NT2/D1 (cell line): ENCODE measurements at places on chromosomes 7 and 10.

DNA sequence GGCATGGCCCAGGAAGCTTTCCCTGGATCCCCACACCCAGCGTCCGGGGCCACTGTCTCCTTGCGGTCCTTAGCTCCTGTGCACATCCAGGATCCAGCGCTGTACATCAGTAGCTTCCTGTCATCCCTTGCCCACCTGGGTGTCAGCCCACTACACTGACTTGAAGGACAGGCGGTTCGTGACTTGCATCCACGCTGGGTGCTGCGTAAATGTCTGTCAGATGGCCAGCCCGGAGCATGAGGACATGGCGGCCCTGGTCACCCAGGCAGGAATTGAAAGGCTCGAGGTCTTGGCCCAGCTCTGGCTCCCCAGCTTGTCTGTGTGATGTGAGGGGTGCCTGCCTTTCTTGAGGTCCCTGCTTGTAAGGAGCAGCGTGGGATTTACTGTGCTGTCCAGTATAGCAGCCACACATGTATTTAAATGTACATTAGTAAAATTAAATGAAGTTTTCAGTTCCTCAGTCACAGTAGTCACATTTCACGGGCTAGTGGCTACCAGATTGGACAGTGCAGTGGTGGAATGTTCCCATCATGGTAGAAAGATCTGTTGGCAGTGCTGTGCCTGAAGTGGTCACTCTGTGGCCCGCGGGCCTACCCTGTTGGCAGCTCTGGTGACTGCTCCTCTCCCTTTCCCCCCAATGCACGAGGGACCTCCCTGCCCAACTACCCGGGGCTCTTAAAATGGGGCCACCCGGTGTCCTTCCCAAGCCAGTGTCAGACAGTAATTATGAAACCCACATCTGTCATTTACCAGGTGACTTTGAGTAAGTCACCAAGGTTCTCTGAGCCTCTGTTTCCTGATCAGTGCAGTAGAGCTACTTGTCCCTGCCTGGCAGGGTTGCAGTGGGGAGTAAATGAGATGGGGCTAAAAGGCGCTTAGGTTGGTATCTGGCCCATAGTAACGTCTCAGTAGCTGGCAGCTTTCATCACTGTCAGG lies 97.8 kb upstream of the PPIF start:
- no peak for DNase-seq

- DNase-seq, result no peak
Measured at GRCh38 chr10:75546004-75546403, 114.6 kb downstream of the LRMDA start.

DNA sequence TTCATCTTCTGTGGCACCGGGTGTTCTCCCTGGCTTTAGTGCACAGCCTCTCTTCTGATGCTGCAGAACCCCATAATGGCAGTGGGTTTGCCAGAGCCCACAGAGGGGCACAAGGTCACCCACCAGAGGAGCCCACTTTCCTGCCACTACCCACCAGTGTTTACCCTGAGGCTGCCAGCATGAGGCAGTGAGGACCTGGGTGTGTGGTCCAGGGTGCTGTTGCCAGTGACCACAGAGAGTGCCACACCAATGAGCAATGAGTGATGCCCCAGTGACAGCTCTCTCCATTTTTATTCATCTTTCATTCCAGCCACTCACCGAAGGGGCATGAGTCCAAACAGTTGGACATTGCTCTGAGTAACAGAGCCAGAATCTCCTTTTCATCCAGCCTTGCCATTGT lies 34.8 kb downstream of the MTURN start:
- DNase-seq, result no peak

GRCh38 chr10:22503315-22504088 lies 158.2 kb downstream of the SPAG6 start:
- DNase-seq, result no peak

GRCh38 chr10:58152673-58153263 lies 114.9 kb downstream of the IPMK start:
- peak; percentile 40 for DNase-seq

DNA sequence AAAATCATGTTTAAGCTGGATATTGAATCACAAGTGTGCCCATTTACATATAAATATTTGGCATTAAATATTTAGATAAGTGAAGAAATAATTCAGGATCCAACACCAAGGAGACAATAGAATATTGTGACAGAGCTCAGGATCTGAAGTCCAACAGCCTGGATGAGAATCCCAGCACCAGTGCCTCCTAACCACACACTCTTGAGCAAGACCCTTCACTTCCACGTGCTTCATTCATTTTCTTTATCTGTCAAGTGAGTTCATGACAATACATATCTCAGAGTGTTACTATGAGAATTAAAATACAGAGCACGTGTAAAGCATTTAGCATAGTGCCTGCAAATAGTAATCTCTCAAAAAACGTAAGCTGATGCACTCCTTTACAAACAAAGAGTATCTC lies 78.4 kb upstream of the IKZF1 start:
- DNase-seq, result no peak

DNA sequence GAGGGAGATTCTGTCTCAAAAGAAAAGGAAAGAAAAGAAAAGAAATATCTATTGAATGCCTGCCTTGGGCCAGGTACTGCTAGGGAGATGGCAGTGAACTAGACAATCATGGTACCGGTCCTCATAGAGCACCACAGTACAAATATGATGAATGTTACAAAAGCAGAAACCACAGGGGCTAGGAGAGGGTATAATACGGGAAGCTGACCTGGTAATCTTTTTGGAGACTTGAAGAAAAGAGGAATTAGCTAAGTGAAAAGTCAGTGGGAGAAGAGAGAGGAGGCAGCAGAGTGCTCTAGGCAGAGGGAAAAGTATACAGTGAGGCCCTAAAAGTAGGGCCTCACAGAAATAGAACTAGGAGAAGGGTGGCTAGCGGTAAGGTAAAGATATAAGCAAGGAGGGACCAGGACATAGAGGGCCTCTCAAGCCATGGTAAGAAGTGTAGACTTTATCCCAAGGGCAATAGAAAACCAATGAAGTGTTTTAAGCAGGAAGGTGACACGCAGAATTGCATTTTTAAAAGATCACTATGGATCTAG lies 42.8 kb upstream of the WNT8B start:
- DNase-seq, result no peak

DNA sequence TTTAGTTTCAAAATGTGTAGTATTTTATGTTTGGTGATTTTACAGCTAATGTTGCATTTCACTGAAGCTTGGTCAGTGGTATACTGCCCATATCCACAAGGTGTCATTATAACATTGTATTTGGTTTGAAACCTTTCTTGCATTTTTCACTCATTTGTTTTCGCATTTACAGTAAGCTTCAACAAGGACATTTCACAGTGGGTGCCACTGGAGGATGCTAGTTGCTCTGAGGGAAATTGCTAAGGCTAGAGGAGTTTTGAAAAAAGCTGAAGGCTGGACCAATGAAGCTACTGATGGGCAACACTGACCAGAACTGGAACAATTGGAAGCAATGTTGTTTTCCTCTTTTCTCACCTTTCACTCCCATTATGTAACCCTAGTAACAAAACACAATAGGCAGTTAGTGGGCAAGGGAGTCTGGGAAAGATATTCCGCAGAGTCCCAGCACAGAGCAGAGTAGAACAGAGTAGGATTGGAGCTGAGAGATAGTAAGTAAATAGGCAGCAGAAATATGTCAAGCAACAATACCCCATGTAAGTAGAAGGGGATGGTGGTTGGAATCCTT lies 23.6 kb upstream of the SRI start:
- no peak for DNase-seq

DNA sequence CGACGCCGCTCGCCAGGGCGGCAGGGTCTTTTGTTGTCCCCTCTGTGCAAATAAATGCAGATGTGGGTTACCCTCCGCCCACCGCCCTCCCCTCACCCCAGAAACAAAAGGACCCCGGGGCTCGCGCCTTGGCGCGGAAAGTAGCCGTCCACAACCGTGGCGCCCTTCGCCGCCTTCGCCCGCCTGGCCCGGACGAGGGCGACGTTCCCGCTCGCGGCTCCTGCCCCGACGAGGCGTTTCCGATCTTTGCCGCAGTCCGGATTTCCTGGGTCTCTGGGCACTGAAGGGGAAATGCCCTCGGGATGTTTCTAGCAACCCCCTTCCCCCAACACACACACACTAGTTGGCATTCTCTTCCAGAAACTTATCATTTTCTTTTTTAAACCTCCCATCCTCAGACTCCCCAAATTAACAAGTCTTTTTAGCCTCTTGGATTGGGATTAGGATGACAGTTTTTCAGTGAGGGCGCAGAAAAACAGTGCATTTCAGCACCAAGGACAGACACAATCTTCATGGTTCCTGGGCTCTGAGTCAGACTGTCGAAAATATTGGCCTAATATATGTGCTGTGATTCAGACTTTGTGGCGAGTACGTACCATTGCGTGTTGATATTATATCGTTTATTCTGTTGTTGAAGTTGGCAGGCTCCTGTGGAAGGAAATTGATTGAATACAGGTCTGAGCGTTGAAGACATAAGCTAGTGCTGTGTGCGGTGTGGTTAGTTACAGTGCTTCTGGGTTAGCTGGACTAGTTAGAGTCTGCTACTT lies 771 bp downstream of the PHYHIPL start:
- peak; percentile 9 for DNase-seq

GRCh38 chr10:13219685-13220670 lies 14.2 kb downstream of the UCMA start:
- DNase-seq, result peak; percentile 44

DNA sequence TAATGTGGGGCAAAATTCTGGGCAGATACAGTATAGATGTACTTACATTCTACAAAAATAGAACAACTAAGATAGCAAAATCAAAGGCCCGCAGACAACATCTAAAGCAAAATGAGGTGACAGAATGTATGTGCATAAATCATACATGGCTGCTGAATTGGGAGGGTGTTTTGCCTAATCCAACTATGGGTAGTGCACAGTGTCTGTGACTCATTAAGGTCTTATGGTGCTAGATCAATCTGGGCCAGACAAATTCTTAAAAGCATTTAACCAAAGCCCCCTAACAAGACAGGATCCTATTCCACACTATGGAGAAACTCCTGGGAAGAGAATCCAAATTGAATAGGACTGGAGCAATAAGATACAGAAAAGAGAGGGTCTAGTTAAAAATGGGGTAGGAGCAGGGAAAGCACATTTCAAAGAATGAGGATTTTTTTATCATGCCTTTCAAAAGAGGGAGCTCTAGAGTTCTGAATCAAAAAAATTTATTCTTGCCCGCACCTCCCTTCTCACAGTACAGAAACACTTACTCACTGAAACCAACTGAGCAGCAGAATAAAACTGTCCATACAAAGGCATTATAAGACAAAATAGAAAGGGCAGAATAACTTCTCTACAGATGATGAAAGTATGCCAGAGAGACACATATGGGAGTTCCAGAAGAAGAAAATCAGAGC lies 181.3 kb downstream of the RNLS start:
- no peak for DNase-seq

DNA sequence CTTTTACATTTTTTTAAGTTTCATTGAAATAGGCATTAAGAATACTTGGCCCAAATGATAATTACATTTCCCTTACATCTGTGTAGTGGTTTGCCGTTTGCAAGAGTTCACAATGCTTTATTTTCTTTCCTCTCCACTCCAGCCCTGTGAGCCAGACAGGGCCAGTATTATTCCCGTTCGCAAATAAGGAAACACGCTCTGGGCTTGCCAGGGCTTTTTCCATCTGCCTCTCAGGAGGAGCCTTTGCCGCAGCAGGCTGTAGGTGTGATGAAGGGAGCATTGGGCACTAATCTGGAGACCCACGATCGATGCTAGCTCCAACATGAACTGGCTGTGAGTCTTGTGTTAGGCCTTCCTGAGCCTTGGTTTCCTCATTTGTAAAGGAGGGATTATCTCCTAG lies 154.4 kb downstream of the GALNT17 start:
- DNase-seq, result no peak

DNA sequence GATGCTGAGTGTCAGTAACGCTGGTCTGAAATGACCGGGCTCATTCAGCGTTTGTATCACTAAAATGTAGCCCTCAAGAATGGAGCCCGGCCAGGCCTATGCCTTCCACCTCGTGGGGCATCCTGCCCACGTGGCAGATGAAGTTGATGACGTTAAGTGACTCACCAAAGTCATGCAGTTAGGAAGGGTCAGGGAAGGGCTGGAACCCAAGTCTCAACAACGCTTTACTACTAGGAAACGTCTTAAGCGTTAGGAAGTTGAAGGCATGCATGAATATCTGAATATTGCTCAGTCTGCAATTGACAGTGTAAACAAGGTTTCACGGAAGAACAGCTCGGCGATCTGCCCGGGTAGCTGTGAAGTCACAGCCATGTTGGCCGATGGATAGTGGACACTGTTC lies 14.0 kb upstream of the UBE3C start:
- DNase-seq, result no peak

GRCh38 chr7:138945154-138945553 lies 36.0 kb downstream of the KIAA1549 start:
- no peak for DNase-seq

DNA sequence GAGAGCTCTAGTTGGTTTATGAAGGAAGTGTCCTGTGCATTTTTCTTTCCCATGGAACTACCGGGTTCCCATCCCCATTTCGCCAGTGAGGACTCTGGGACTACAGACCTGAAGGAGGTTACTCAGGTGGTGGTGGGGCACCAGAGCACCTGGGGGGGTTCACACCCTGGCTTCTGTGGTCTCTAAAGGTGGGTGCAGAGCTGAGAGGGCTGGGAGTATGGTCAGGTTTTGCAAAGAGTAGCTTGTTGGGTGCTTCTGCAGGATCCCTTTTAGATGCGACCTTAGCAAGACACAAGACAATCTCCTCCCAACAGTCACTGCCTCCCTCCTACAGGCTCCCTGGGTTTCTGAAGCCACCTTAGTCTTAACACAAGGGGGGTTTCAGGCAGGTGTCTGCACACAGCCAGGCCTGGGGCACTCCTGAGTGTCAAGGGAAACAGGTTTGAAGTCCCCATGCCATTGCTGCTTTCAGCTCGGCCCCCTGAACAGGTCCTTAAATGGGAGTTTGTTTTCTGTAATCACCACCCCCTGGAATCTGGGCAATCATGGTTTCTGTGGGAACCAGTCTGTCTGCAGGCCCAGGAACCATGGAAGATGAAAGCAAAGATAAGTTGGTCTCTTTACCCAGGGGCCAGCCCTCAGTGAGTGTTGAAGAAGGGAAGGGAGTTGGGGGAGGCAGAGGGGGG lies 9.9 kb upstream of the CXCL12 start:
- DNase-seq, result no peak
